ENCODE measurements at places on chromosomes 11 and 22.

DNA sequence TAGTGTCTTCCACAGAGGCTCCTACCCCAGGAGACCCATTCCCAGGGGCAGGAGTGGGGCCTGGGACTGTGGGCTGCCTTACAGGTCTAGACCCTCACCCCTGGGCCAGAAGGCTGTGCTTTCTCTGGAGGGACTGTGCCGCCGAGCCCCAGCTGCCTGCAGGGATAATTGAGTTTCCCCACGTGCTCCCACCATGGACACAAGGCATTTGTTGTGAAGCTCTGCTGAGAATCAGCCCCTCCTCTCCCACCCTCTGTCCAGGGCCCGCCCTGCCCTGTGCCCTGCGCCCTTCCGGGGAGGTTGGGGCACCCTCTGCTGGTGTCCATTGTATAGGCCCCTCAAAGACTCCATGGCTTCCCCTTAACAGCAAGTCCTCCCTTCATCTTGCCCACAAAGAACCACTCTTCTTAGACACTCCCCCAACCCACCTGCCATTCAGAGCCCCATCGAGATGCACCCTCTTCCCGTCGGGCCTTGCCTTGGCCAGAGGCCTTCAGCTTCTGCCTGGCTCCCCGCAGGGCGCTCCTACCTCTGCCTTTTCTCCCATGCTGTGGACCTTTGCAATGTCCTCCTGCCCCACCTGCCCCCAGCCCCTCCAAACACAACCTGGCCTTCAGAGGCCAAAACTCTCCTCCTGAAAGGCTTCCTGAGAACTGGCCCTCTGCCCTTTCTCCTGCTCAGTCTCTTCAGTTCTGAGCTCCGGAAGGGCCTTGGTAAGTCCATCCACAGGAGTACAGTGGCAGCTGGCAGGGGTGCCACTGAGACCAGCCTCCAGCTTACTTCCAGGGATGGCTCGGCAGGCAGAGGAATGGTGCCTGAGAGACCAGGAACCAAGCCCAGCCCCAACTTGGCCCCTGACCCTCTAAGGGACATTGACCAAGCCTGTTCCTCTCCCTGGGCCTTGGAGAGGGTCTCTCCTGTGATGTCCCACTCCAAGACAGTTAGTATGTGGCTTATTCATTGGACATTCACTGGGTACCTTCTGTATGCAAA, 22.4 kb downstream of the DUSP8 start:
- no peak for DNase-seq

DNA sequence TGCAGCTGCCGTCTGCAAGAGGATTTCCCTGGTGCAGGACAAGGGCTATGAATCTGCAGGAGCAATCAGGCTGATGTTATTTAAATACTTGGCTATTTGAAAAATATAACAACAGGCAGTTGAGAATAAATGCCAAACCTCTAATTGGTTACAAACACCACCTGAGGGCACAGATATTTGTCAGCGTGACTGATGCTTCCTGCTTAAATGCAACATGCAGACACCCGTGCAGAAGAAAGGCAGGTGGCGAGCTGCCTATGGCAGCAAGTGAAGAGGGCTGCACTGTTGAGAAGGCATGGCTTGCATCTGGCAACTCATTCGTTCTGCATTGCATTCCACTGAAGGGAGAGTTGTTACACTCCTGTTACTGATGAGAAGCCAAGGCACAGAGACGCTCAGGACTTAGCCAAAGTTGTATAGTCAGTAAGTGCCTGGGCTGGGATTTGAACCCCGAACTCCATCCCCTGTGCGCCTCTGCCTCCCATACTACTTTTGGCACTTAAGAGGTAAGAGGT, 350.6 kb downstream of the TENM4 start:
- no peak for DNase-seq

DNA sequence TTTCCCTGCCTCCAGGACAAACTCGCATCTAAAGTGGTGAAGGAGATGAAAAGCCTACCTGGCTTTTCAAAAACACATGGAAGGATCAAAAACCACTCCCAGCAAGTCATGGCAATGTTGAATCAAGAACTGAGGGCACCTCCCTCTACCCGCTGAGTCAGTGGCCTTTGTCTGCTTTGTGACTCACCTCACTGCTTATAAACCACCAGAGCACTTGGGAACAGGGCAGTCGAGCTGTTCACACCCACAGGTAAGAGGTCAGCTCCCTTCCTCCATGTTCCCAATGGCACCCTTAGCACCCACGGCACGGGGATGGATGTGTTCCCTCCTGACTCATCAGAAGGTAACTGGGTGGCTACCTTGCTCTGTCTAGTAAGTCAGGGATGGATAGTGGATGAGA, 21.7 kb downstream of the TENM4 start:
- DNase-seq = peak; percentile 72

GRCh38 chr11:45669956-45670355, 4.5 kb upstream of the CHST1 start:
- no peak for DNase-seq

DNA sequence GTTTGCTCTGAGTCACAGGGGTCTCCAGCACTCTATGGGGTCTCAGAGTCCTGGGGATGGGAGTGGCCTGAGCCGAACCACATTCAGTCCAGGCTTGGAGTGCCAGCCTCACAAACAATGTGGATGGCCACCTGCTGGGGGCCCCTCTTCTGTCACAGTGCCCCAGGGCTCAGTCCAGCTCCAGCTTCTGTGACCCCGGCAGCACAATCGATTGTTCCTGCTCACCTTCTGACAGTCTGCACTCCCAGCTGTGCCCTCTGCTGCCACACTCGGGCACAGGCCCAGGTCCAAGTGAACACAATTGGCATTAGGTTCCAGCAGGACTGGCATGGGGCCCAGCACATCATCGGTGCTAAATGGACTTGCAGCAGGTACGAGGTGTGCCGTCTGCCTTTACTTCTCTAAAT, 84.8 kb downstream of the TP53I11 start:
- no peak for DNase-seq

GRCh38 chr11:59178402-59178801, 6.5 kb downstream of the DTX4 start:
- DNase-seq = no peak

- no peak for DNase-seq
Measured at GRCh38 chr11:67517784-67518552, 5.3 kb downstream of the CABP2 start.

DNA sequence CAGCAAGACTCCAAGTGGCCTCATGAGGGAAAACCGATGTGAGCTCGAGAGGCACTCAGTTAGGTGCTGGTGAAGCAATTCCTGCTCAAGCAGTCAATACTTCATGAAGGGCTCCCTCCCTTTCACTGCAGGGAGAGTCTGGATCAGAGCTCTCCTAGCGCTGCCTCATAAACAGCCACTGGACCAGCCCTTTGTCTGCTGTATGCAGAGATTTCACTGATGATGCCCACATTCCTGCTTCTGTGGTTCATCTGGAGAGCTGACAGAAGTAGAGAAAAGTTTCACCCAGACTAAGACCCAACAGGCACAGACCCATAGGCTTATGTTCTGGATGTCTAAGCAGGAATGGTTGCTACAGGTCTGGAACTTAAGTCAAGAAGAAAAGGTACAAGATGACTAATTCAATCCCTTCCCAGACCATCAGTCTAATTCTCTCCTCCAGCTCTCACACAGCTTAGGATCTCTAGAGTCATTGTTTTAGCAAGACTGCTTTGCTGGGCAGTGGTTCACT, 4.0 kb downstream of the UCP2 start:
- DNase-seq = no peak

- DNase-seq = no peak
Measured at GRCh38 chr22:46695346-46696228, 42.5 kb downstream of the CERK start.

DNA sequence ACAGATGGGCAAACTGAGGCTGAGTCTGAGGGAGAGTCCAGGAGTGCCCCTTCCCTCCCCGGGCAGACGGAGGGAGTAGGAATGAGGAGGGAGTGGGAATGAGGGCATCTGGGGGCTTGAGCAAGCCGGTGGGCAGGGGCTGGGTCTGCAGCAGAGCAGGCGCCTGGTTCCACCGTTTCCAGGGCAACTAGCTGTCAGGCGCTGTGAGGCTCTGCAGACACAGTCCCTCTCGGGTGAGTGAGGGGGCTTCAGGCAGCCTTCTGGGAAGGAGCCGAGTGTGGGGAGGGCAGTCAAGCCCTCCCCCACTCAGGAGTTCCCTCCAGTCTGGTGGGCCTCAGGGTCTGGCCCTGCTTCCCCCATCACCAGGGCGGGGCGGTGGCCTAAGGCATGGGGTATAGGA, 19.0 kb downstream of the TMEM258 start:
- no peak for DNase-seq
